Tibial nerve (tissue), 4 donors: ENCODE measurements at places on chromosomes 12 and 14. TPM values are rescaled to one million over a fixed set of nuclear protein-coding genes. Genes with fewer than 3 reads are reported as not detected.

The PGF gene
- 13.4 TPM for total RNA-seq

The CDCA3 gene
- total RNA-seq, result 19.4 TPM

The ADAM20 gene
- 2.3 TPM for total RNA-seq

The RPAP3 gene
- total RNA-seq, result 19.2 TPM

The INHBC gene
- total RNA-seq, result not detected
